Mesenteric fat pad (tissue), 1 donor: ENCODE measurements at places on chromosomes 16 and 17. TPM values are rescaled to one million over a fixed set of nuclear protein-coding genes. Genes with fewer than 3 reads are reported as not detected.

DNA sequence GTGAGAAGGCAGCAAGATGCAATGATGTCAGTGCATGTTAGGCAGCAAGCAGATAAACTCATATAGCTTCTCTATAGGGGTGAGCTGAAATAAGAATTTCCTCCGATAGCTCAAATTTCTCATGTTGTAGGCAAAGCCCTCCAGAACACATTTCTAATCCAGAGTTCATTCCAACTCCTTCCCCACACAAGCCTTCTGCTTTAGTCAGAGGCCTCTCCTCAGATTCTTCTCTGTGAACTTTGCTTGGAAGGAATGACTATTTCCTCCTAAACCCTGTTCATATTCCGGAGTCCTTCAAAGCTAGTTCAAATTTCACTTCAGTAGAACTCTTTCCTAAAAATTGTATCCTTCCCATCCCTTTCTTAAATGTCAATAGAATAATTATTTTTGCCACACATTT lies 144.8 kb downstream of the KCNJ2 start:
- no peak for DNase-seq

DNA sequence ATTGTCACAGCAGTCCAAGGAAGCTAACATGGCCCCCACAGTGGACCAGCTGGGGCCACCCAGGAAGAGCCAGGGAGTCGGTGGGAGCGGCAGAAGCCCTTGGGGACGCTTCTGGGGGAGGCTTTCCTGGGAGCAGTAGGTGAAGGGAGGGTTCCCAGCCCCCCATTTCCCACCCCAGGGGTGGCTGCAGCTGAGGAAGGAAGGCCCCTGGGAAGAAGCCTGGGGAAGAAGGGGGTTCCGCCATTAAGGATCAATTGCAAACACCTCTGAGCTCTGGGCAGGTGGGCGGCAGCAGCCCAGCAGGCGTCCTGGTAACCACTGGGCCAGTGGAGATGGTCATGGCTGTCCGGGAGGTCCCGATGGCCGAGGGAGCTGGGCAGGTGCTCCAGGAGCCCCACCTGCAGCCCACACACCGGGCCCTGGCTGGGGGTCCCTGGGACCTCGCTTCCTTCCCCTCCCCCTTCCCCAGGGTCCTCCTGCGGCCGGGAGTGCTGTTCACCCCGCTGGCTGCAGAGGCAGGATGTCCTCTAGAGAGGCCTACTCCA lies 592 bp upstream of the PERCC1 start:
- no peak for DNase-seq

DNA sequence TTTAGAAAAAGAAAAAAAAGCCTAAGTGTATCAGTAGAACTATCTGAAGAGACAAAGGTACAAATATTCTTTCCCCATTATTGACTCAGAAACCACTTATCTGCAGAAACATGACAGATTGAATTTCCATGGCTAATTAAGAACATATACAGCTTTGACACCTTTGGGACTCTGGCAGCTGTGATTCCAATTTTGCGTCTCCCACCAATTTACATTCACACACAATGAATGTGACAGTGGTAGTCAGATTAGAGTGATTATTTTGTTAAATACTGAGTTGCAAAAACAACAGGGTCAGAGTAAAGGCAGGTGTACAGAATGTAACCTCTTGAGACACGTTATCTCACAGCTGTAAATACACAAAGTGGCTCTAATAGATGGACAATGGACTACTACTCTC lies 5.3 kb upstream of the PPM1D start:
- no peak for DNase-seq

DNA sequence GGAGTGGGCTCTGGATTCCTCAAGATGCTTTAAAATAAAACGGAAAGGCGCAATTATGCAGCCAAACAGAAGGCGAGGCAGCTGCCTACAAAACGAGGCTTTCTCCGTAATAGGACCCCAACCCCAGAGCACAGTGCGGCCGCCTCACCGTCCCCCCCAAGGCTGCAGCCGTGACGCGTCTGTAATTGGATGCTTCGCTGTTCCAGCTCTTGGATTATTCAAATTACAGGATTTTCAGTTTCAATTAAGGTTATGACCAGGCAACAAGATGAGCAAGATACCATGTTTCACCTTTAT lies 37.3 kb upstream of the ABR start:
- no peak for DNase-seq

GRCh38 chr17:1375615-1376014 lies 24.4 kb downstream of the YWHAE start:
- no peak for DNase-seq

DNA sequence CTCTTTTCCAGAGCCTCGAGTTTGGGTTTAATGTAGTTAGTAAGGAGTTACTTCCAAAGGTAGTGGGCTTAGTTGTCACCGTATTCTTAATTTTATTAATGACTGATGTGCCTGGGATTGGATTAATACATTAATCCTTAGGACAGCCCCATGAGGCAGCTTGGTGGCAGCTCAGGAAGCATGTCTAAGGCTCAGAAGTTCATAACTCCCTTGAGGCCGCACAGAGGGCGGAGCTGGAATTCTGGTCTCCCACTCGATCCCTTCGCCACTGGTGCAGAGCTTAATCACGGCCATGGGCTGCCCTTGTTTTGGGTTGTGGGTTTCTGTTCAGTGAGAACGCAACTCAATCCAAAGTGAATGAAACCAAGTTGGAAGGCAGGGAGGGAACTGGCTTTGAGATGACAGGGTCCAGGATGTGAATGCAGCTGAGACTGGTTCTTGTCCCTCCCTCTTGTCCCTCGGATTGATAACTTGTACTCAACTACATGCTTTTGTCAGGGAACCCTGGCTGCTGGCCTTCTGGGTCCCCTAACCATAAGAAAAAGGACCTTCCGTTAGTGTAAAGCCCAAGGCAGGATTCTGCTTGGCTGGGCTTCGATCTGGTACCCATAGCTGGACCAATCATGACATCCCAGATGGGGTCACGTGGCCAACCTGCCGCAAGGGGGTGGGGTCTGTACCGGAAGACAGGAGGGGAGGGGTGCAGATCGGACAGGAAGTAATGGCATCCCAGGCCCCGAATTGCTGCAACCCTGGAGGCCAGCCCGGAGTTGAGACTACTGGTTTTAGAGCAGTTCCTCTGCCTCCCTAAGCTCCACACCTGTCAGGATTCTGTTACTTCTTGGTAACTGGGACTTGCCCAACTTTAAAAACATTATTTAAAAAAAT lies 45.4 kb downstream of the SNX20 start:
- DNase-seq = no peak

Gene MRPL12
- total RNA-seq = 60.7 TPM

Gene TBC1D3H
- total RNA-seq = not detected
